Stimulated activated CD4-positive, alpha-beta T cell treated with anti-CD3 and anti-CD28 coated beads, Interleukin-15, amount 100 ng/mL, for 48 hours (primary cell): ENCODE measurements at places on chromosomes 6 and 20.

DNA sequence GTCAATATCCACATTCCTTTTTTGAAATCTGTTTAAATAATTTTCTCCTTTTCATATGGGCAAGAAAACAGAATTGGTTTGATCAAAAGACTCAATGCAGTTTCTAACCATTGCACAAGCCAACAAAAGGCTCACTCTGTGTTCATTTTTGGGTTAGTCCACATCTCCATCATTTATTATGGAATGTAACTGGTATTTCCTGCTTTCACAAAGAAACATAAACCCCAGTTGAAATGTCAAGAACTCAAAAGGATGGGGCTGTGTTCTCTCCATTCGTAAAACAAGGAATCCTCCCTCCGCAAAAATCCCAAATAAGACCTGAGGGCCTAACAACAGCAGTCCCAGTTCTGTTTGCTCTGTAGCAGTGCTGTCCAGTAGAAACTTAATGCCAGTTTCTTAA, 420.9 kb downstream of the GJA1 start:
- DNase-seq: no peak

GRCh38 chr6:131015025-131015591, 47.9 kb downstream of the EPB41L2 start:
- DNase-seq: no peak

GRCh38 chr6:44980841-44981240, 347.3 kb upstream of the RUNX2 start:
- DNase-seq: no peak

DNA sequence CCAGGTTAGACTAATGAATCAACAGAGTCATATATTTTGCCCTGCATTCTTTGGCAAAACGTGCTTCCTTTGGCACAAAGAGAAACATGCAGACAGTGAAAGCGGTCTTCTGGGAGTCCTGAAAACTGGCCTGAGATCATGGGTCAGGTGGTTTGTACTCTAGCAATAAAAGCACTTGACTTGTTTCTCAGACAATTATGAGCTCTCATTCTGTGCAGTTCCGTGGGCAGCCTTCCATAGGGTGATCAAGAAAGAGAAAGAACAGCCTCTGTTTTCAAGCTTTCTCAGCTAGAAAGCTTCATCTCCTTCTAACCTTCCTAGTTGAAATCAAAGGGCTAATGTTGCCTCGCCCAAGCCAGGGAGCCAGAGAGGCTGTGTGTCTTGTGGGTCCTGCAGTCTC, 62.7 kb upstream of the ISM1 start:
- DNase-seq: no peak

GRCh38 chr20:53918020-53918311, 152.4 kb downstream of the BCAS1 start:
- DNase-seq: no peak

DNA sequence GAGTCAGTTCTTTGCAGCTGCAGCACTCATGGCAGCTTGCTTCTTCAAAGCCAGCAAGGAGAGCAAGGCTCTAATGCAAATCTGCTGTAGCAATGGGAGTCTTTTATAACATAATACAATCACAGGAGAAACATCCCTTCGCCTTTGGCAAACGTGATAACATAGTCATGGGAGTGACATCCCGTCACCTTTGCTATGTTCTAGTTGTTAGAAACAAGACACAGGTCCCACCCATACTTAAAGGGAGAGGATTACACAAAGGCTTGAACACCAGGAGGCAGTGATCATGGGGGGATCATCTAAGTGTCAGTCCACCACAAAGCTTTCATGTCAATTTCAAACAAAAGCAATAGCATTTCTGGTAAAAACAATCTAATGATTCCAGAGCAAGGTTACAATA, 40.1 kb upstream of the PHACTR2 start:
- DNase-seq: no peak

GRCh38 chr6:2021713-2022125, 223.7 kb downstream of the GMDS start:
- no peak for DNase-seq

DNA sequence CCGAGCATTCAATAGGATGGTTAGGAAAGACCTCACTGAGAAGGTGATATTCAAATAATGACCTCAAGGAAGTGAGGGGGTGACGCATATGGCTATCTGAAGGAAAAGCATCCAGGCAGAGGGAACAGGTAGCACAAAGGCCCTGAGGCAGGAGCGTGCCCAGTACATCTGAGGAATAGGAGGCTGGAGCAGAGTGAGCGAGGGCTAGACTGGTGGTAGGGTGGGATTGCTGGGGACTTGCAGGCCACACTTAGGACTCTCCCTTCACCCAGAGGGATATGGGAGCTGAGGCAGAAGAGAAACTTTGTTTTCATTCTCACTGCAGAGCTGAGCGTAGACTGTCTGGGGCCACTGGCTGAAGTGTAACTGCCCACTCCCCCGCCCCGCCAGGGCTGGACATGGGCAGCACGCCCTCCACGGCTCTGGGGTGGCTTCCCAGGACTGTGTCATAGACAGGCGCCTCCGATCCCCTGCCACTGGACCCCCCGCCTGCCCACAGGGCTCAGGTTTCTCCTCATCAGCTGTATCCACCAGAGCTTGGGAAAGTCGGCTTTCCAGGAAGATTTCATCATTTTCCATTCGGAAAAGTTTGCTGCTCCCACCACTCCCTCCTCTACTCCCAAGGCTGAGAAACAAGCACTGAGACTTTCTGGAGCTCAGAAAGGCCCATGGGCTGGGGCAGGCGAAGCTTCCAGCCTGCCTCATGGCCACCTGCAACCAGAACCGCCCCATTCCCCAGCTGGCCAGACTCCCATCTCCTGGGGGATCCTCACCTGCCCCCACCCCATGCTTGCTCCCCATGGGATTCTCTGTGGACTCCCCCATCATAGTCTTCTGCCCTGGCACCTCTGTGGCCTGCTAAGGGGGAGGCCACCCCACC, 142.6 kb downstream of the MRPL14 start:
- DNase-seq: no peak

DNA sequence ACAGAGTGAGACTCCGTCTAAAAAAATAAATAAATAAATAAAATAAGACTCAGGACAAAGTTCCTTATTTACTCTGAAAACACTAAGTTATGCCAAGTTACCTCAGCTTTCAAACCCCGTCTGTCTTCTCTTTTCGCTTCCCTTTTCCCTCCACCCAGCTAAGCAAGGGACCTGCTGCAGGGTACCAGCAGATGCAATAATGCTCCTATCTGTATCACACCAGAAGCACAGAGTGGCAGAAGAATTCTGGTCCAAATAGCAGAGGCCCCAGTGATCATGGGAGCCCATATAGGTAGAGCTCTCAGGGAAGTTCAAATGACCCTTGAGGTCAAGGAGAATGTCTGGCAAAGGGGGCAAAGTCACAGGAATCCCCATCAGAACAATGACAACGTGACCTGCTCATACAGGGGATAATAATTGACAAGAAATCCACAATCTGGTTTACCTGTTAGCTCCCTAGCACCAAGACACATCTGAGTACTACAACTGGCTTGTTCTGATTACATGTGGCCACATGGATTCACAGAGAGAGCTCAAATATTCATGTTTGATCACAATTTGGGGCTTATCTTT, 8.7 kb downstream of the GCM1 start:
- no peak for DNase-seq

GRCh38 chr6:22145823-22146677, 150.8 kb downstream of the PRL start:
- no peak for DNase-seq

GRCh38 chr20:62703853-62704228, 4.8 kb upstream of the NTSR1 start:
- DNase-seq: no peak

- no peak for DNase-seq
Observed at GRCh38 chr20:58078741-58079522, 149.5 kb downstream of the ANKRD60 start.

DNA sequence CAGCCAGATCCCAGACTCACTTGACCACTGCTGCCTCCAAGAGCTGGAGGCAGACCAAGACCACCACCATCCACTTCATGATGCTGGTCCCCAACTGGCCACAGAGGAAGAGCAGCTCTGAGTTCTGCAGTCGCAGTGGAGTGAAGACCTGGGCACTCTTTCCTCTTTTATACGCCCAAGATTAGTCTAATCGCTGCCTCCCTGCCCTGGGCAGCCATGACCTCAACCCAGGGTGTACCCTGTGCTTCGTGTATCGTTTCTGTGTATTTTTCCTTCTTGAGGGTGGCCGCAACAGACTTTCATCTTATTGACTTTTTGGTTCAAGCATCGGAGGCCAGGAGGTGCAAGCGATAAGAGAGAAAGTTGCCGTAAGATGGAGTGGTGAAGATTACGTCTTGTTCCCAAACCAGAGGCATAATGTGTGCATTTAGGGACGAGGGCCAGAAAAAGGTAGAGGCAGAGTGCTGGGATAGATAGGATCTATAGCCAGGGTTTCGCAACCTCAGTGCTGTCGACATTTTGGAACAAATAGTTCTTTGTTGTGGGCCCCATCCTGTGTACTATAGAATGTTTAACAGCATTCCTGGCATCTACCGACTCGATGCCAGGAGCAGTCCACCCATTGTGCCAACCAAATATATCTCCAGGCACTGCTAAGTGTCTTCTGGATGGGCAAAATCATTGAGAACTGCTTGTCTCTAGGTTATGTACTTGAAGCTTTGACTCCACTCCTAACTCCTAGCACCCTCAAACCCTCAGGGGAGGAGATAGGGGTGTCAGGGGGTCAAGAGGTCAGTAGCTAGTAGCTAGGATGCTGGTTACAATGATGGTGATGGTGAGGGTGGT, at the start of gene PGC:
PGC (minus strand) TSS at position 142 of the 846 bp plus-strand sequence; CDS start at position 79, 63 bp downstream.
- DNase-seq: no peak

DNA sequence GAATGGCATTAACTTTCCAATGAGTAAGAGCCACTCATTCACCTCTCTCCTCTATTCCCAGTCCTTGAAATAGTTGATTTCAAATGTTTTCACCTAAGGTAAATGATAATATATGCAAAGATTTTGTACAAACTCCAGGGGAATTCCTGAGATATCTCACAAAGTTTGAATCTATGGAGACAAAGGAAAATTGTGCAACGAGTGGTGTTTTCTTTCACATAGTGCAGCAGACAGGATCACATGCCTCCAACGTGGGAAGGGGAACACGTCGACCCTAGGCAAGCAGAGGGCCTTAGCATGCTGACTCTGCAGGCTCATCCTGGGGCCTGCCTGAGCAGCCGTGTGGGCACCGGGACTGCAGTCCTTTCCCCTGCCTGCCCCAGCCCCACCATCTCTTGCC, 195.6 kb upstream of the THBS2 start:
- no peak for DNase-seq

- DNase-seq: no peak
Observed at GRCh38 chr20:17358854-17359253, 132.0 kb downstream of the PCSK2 start.

- no peak for DNase-seq
Observed at GRCh38 chr20:36237477-36237876, 1.2 kb downstream of the AAR2 start.

- no peak for DNase-seq
Observed at GRCh38 chr20:59721386-59721785, 117.0 kb downstream of the PHACTR3 start.

DNA sequence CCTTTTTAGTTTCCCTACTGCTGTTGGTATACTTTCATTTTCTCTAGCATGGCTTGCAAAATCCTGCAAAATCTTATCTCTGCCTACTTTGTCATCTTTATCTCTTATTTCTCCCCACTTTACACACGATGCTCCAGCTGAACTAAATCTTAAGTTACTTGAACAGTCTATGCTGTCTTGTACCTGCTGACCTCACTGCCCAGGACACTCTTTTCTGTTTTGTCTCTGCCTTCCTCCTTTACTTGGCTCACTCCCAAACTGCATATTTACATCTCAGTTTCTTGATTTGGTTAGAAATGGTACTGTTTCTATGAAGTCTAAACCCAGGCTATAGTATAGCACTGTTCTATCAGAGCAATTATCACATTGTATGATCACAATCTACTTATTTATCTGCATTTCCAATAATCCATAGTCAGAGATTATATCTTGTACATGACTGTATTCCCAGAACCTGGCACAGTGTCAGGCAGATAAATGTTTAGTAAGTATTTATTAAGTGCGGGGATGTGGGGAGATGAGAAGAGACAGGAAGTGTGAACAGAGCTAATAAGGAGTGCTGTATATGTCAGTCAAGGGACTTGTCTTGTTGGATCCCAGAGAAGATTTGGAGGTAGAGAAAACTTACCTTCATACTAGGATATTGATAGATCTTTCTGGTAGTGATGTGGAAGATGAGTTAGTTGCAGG, 57.6 kb downstream of the ADGRG6 start:
- no peak for DNase-seq

- DNase-seq: no peak
Observed at GRCh38 chr6:116954335-116954734, 77.3 kb downstream of the RFX6 start.

DNA sequence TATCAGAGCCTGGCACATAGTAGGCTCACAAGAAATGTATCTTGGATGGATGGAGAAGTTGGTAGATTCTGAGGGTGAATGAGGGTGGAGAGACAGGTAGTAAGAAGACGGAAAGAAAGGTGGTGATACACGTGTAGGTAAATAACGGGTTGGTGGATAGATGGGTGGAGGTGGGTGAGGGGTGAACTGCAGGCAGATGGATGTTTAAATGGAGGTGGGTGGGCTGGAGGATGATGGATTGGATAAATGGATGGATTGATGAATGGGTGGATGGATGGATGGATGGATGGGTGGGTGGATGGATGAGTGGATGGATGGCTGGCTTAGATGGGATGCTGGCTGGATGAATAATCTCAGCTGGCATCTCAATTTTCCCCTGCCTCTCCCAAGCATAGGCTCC, 9.9 kb downstream of the CDH22 start:
- no peak for DNase-seq

DNA sequence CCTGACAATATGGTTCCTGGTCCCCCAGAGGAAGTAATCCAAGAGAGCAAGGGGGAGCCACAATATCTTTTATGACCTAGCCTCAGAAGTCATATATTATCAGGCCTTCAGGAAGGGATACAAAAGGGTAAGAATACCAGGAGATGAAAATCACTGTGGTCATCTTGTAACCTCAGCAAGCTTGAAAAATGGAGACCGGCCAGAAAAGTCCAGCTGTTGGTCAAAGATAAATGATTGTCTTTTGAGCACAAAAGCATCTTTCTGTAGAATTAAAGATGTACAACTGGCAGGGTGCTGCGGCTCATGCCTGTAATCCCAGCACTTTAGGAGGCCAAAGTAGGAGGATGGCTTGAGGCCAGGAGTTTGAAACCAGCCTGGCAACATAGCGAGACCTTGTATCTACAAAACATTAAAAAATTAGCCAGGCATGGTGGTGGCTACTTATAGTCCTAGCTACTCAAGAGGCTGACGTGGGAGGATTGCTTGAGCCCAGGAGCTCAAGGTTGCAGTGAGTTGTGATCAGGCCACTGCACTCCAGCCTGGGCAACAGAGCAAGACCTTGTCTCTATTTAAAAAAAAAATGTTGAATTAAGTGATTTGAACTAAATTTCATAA, 118.0 kb upstream of the MARCKS start:
- DNase-seq: no peak
